T47D (cell line): ENCODE measurements at places on chromosomes 5 and 9.
A peak's percentile ranks its signal among the peaks of the same experiment; 100 is the strongest.

DNA sequence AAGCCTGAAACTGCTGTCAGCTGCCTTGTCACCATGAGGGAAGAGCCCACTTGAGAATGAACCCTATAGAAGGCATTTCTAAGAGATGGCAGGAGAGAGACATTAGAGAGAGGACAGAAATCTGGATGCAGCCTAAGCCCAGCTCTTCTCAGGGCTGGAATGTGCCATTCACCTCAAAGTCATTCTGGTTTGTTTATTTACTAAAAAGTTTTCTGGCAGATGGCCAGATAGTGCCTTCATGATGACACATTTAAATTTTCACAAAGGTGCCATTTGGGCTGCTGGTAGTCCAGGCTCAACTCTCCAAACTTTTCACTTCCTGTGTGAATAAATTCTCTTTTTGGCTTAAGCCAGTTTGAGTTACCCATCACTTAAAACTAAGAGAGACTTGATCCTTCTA is 144.6 kb upstream of the ZNF366 start:
- DNase-seq, result peak; percentile 70

- no peak for DNase-seq
These were observed 19.4 kb upstream of the RHOBTB3 start for GRCh38 chr5:95711501-95712346.

DNA sequence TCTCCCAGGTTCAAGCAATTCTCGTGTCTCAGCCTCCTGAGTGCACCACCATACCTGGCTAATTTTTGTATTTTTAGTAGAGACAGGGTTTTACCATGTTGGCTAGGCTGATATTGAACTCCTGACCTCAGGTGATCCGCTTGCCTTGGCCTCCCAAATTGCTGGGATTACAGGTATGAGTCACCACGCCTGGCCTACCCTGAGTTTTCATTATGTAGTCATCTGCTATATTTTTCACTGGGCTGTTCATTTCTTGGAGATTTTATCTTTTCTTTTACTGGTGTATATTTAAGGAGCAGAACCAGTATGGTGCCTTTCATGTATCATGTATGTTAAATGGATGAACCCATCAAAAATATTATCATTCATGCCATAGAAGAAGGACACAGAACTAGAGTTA is 377.0 kb upstream of the ACTBL2 start:
- DNase-seq, result no peak

DNA sequence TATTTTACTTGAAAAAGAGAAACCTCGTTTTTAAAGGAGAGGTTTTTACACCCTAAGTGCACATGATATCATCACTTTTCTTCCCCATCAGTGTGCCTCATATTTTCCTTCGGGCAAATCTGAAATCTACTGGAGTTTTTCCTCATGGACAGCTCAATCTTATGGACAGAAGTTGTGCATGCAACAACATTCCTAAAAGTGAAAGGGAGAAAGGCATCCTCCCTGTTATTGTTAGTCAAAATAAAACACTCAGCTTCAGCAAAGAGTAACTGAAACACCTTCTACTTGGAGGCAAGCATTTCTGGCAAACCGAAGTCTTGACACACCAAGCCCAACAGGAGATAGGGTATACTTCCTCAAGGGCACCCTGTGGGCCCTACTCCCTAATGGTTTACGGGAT is 217.9 kb downstream of the BNC2 start:
- no peak for DNase-seq

DNA sequence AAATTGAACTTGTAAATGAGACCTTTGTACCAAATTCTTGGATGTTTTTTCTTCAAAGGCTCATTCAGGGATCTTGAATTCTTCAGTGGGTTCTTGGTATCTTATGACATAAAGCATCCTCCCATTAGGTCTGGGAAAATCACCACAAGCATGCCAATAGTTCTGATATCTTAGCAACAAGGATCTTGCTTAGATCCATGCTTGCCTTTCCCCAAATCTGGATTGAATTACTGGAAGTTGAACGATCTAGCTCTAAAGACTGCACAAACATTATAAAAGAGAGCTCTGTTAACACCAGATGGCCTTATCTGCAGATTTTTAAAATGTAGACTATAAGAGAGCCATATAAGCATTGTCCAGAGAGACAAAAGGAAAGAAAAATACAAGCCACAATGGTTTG is 266.3 kb downstream of the RAB3C start:
- DNase-seq, result no peak

GRCh38 chr9:6467006-6467625 is 54.1 kb downstream of the UHRF2 start:
- peak; percentile 11 for DNase-seq

DNA sequence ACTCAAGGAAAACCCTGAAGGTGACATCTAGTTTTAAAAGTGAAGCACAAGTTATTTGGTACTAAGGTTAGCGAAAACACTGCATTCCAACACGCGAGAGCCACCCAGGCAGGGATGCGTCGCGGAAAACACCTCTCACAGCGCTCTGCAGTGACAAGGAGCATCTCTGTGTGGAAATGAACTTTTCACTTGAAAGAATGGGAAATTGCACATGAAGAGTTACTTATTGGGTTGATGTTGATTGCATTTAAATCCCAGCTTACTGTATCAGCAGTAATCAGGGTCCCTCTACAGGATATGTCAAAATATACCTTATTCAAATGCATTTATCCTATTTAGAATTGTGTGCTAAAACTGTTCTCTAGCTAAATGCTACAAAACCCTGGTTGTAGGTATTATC is 144.4 kb downstream of the BNC2 start:
- DNase-seq, result no peak

- DNase-seq, result no peak
These were observed 7.1 kb upstream of the EGFL7 start for GRCh38 chr9:136655536-136656182.

DNA sequence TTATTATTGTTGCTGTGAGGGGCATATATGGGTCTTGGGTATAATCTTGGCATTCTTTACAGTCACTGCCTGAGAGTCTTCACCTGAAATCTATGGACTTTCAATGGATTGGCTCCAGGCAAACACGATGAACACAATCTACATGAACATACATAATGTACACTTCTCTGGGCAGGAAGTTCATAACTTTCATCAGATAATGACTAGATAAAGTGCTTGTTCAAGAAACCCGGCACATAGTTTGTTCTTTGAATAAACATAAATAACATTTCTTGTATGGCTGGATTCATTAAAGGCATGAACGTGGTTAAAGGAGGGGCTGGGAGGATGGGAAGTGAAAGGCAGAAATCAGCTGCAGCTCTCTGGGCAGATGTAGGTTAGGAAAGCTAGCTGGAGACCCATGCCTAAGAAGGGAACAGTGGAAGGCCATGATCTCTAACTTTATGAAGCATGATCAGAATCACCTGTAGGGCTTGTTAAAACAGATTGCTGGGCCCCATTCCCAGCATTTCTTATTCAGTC is 306.9 kb upstream of the EFNA5 start:
- no peak for DNase-seq

GRCh38 chr9:2085716-2086115 is 70.6 kb downstream of the SMARCA2 start:
- no peak for DNase-seq

GRCh38 chr9:106752581-106752980 is 110.4 kb upstream of the ZNF462 start:
- DNase-seq, result no peak

DNA sequence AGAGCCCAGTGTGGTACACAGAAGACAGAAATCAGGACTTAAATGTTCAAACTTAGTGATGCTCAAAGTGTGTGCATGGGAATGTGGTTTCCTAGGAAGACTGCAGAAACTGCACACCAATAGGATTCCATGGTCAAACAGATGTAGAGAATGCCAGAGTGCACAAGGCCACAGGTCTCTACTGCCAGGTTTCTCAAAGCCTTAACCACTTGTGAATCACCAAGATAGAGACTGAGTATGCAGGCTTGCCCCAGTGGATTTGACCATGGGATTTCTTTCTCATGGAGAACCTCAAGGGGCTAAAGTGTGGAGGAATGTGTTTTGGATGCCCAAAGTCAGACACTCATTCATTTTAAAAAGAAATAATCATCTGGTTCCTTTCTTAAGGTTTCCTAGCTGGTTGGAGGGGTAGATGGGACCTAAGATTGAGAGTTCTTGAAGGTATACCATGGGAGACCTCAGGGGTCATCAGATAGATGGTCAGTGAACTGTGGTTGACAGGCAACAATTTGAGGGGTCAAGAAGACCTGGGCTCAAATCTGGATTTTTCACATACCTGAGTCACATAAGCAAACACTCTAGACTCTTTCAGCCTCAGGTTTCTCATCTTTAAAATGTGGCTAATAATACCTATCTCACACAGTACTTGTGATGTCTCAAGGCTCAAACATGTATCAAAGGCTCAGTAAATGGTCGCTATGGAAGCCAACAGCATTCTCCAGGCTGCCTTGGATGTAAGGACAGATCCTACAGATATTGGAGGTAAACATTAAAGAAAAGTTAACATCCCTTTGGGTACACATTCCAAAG is 81.1 kb downstream of the BOD1 start:
- DNase-seq, result peak; percentile 42

- no peak for DNase-seq
These were observed 13.7 kb downstream of the WNK2 start for GRCh38 chr9:93197670-93198069.

GRCh38 chr9:105828596-105829213 is 134.4 kb downstream of the TMEM38B start:
- DNase-seq, result no peak

DNA sequence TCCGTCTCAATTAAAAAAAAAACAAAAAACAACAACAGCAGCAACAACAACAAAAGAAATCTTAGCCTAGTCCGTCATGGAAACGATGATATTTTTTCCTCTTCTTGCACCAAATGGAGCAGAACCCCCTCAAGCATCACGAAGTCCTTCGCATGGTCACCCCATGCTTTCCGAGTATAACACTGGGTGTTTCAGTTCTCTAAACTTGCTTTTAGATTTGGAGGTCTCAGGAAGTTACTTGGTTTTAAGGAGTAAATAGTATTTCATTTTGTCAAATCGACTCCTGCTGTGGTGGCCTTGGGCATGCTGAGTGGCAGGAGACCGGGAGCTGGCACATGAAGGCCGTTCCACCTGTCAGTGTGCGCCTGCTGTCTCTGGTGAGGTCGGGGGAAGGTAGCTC is 118.5 kb upstream of the CACNA1B start:
- no peak for DNase-seq

- DNase-seq, result peak; percentile 74
These were observed 8.4 kb upstream of the CERCAM start for GRCh38 chr9:128412120-128412790.

GRCh38 chr9:37066139-37066725 is 32.2 kb upstream of the PAX5 start:
- no peak for DNase-seq

DNA sequence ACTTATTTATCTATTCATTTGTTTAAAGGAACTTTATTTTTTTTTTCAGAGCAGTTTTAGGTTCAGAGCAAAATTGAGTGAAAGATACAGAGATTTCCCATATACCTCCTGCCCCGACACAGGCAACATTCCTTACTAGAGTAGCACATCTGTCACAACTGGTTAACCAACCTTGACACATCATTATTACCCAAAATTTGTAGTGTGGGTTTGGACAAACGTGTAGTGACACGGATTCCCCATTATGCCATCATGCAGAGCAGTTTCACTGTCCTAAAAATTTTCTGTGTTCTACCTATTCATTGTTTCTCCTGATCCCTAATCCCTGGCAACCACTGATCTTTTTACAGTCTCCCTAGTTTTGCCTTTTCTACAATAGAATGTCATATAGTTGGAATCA is 57.3 kb upstream of the LHFPL2 start:
- DNase-seq, result no peak

DNA sequence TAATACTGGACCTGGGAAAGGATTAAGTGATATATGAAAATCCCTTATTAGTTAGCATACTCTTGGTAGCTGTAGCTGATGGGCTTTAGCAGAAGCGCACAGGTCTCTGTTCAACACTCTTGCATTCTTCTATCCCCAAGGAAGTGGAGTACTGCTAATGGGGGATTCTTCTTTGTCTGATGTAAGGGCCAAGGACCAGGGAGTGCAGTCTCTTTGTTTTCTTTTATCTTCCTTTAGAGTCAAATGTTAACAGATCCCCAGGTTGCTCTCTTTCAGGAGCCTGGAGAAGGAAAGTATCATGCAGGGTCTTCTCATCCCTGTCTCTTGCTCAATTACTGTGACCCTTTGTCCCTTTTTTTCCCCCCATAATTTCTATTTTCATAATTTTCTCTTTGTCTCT is 1146.9 kb upstream of the DMAC1 start:
- no peak for DNase-seq

- DNase-seq, result no peak
These were observed 26.8 kb upstream of the TNFAIP8 start for GRCh38 chr5:119328753-119329602.

- DNase-seq, result no peak
These were observed 301.4 kb downstream of the PDE4D start for GRCh38 chr5:59592101-59592500.

- DNase-seq, result peak; percentile 82
These were observed 13.6 kb upstream of the ALDOB start for GRCh38 chr9:101449071-101449721.

- no peak for DNase-seq
These were observed 87.9 kb downstream of the SEMA4D start for GRCh38 chr9:89410022-89410421.

GRCh38 chr9:98686961-98687855 is 21.5 kb downstream of the GABBR2 start:
- peak; percentile 64 for DNase-seq
